Activated CD8-positive, alpha-beta memory T cell treated with anti-CD3 and anti-CD28 coated beads, Interleukin-2, amount 10 ng/mL, durations not matched to agents 7 days and 5 days (primary cell): ENCODE measurements at places on chromosomes 6 and 20. TPM values are rescaled to one million over a fixed set of nuclear protein-coding genes. Genes with fewer than 3 reads are reported as not detected.
A peak's percentile ranks its signal among the peaks of the same experiment; 100 is the strongest.

DNA sequence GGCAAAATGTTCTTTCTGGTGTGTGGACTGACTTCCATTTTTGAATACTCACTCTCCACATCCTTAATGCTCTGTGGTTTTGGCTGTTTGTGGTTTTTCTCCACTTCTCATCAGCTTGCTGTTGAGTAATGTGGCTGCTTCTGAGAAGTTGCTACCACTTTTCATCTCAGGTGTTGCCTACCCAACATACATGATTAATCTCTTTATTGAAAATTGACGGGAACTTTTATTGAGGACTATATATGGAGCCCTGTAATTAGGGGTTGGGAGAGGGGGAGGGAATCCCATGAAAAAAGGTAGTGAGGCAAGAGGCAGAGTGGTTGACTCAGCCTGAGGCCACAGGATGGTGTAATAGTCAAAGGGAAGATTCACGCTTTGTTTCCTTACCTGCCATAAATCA lies 17.6 kb downstream of the IL22RA2 start:
- peak overlapping the region; percentile 80 for H3K27ac ChIP-seq
- peak; percentile 76 for DNase-seq
- peaks cover 47% of the 10 kb centered on the region for H3K36me3 ChIP-seq
- peak overlapping the region; percentile 40 for H3K4me3 ChIP-seq
- peaks cover 24% of the 10 kb centered on the region for H3K27me3 ChIP-seq
- H3K4me1 ChIP-seq = peaks cover 17% of the 10 kb centered on the region

GRCh38 chr6:131023834-131024504 lies 39.1 kb downstream of the EPB41L2 start:
- H3K36me3 ChIP-seq = no peaks in the 10 kb centered on the region
- H3K27ac ChIP-seq = no peak overlapping the region
- peaks cover 5% of the 10 kb centered on the region for H3K4me1 ChIP-seq
- DNase-seq = no peak

The PSORS1C2 gene
- not detected for total RNA-seq

The TREM2 gene
- total RNA-seq = not detected

- no peaks in the 10 kb centered on the region for H3K27me3 ChIP-seq
- no peak overlapping the region for H3K27ac ChIP-seq
- H3K4me1 ChIP-seq = peaks cover 8% of the 10 kb centered on the region
Measured at GRCh38 chr20:38021087-38021772, 12.0 kb downstream of the TTI1 start.

DNA sequence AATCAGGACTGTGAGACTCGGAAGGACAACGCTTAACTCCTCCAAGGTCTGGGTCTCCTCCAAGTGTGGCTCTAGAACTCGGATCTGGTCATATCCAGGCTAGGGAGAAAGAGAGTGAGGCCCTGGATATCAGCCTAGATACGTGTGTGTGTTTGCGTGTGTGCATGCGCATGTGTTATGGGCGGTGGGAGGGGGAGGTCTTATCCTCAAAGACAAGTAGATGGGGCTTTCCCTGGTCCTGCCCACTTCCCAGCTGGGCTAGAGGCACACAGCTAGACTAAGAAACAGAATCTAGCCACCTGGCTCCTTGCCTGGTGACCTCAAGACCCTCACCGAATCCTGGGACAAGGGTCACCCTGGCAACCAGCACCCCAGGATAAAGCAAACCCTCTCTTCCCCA lies 13.2 kb downstream of the CPNE5 start:
- no peak overlapping the region for H3K27ac ChIP-seq
- peaks cover 12% of the 10 kb centered on the region for H3K27me3 ChIP-seq
- no peak overlapping the region for H3K4me3 ChIP-seq
- H3K4me1 ChIP-seq = peaks cover 23% of the 10 kb centered on the region

- no peak for DNase-seq
- no peak overlapping the region for H3K27ac ChIP-seq
- peaks cover 6% of the 10 kb centered on the region for H3K27me3 ChIP-seq
- H3K4me1 ChIP-seq = no peaks in the 10 kb centered on the region
- H3K36me3 ChIP-seq = no peaks in the 10 kb centered on the region
Measured at GRCh38 chr6:46993846-46994245, 48.3 kb downstream of the ADGRF1 start.

The ADAM33 gene
- not detected for total RNA-seq

DNA sequence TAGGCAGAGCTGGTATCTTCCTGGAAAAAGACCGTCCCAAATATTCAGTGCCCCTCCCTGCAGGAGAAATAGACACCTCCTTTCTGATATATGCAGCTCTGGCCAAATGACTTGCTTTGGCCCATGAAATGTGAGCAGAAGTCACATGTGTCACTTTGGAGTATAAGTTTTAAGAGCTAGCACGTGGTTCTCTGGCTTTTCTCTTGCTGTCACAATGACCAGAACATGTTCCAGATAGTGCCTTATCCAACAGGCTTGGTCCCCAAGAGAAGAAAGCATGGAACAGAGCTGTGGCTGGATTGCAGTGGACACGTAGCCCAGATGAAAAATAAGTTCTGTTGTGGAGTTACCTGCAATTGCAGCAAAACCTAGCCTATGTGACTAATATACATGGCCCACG lies 40.4 kb downstream of the UNC5CL start:
- H3K27ac ChIP-seq = no peak overlapping the region
- no peaks in the 10 kb centered on the region for H3K4me1 ChIP-seq
- DNase-seq = no peak
- H3K27me3 ChIP-seq = peaks cover 59% of the 10 kb centered on the region
- no peaks in the 10 kb centered on the region for H3K36me3 ChIP-seq
- H3K4me3 ChIP-seq = no peak overlapping the region

DNA sequence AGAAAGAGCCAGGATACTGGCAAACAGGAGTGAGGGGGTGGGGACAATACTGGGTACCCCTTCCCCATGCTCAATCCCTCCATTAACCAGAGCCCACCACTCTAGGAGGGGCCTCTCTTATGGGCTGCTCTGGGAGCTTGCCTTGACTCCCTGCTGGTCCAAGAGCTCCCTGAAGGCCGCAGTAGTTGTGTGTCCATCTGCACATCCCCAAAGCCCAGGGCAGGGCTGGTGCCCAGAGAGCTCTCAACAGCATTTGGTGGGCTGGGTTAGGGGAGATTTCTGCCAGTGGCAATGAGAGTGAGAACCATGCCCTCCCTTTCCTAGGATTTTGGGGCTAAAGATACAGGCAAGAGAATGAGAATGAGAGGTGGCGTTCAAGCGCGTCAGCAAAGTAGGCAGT lies 230.6 kb upstream of the PMEPA1 start:
- H3K4me3 ChIP-seq = no peak overlapping the region
- no peaks in the 10 kb centered on the region for H3K27me3 ChIP-seq
- no peak for DNase-seq
- no peaks in the 10 kb centered on the region for H3K36me3 ChIP-seq
- H3K4me1 ChIP-seq = no peaks in the 10 kb centered on the region

- no peak overlapping the region for H3K4me3 ChIP-seq
- H3K36me3 ChIP-seq = peaks cover 40% of the 10 kb centered on the region
- peaks cover 8% of the 10 kb centered on the region for H3K4me1 ChIP-seq
- no peaks in the 10 kb centered on the region for H3K27me3 ChIP-seq
- H3K27ac ChIP-seq = no peak overlapping the region
Measured at GRCh38 chr20:3193806-3194616, 10.5 kb downstream of the DDRGK1 start.

The HFE gene
- total RNA-seq = 1.6 TPM

The TMC2 gene
- not detected for total RNA-seq

GRCh38 chr6:16651871-16652270 lies 109.4 kb downstream of the ATXN1 start:
- DNase-seq = no peak

DNA sequence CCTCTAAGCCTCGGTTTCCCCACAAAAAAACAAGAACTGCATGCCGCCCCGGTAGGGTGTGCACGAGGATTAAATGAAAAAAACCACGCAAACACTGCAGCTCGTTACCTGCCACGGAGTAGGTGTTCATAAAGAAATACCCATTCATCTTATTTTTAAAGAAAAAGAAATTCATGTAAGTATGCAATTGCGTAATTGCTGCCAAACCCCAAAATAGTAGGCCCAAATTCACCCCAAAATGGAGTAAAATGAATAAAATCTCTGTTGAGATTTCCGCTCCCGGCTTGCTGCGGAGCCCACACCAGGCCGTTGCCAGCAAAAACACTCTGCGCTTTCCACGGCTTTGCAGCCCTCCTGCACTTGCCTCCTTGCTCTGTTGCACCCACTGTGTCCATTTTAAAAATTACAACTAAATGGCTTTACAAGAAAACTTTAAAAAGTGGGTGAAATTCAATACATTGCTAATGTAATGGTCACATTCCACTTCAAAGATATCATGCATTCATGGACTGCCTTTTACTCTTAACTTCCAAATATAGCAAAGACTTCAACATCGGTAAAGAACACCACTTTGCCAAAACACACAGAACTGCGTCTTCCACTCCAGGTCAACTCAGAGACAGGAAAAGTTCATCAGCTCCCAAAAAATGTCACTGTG lies 125.0 kb downstream of the ZMYND8 start:
- DNase-seq = no peak
- peaks cover 34% of the 10 kb centered on the region for H3K36me3 ChIP-seq

GRCh38 chr6:148173548-148173947 lies 169.1 kb upstream of the SASH1 start:
- H3K4me1 ChIP-seq = no peaks in the 10 kb centered on the region
- DNase-seq = no peak
- H3K27ac ChIP-seq = no peak overlapping the region
- H3K27me3 ChIP-seq = peaks cover 6% of the 10 kb centered on the region

The RPS6KA2 gene
- total RNA-seq = 4.5 TPM

GRCh38 chr6:111615916-111616612 lies 10.4 kb upstream of the TRAF3IP2 start:
- no peak overlapping the region for H3K4me3 ChIP-seq
- peaks cover 8% of the 10 kb centered on the region for H3K4me1 ChIP-seq

The IL17F gene
- total RNA-seq = not detected

DNA sequence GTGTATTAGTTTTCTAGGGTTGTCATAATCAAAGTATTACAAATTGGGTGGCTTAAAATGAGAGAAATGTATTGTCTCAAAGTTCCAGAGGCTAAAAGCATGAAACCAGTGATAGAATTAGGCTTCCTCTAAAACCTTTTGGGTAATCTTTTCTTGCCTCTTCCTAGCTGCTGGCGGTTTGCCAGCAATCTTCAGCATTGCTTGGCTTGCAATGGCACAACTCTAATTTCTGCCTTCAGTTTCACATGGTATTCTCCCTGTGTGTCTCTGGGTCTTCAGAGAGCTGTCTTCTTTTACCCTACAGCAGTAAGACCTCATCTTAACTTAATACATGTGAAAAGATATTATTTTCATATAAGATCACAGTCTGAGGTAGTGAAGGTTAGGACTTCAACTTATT lies 479.1 kb upstream of the GJE1 start:
- no peaks in the 10 kb centered on the region for H3K27me3 ChIP-seq
- no peak overlapping the region for H3K4me3 ChIP-seq
- no peak for DNase-seq
- no peaks in the 10 kb centered on the region for H3K36me3 ChIP-seq
- H3K27ac ChIP-seq = no peak overlapping the region
- H3K4me1 ChIP-seq = no peaks in the 10 kb centered on the region

DNA sequence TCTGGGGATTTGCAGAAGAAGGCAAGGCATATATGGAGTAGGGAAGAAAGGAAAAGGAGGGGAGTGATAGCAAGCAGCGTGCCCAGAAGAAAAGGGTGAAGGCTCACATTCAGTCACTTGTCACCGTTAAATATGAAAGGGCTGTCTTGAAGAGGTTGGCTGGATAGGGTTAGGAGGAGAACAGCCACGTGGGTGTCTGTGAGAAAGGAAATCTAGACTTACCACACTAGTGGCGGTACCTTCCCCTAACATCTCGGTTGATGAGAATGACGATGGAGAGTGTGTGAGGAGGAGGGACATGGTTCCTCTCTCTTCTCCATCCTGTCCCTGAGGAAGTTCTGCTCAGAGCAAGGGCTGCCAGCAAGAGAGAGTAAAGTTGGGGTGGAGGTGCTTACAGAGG lies 74.3 kb upstream of the CCN6 start:
- no peak for DNase-seq
- H3K36me3 ChIP-seq = no peaks in the 10 kb centered on the region
- no peak overlapping the region for H3K27ac ChIP-seq
- no peak overlapping the region for H3K4me3 ChIP-seq
- H3K27me3 ChIP-seq = peaks cover 3% of the 10 kb centered on the region
- peaks cover 19% of the 10 kb centered on the region for H3K4me1 ChIP-seq

The RAD21L1 gene
- total RNA-seq = not detected

The OXT gene
- total RNA-seq = not detected

- no peak overlapping the region for H3K4me3 ChIP-seq
- DNase-seq = no peak
- peaks cover 9% of the 10 kb centered on the region for H3K4me1 ChIP-seq
- H3K27ac ChIP-seq = no peak overlapping the region
- peaks cover 58% of the 10 kb centered on the region for H3K27me3 ChIP-seq
Measured at GRCh38 chr20:23046431-23046830, 3.0 kb downstream of the THBD start.

DNA sequence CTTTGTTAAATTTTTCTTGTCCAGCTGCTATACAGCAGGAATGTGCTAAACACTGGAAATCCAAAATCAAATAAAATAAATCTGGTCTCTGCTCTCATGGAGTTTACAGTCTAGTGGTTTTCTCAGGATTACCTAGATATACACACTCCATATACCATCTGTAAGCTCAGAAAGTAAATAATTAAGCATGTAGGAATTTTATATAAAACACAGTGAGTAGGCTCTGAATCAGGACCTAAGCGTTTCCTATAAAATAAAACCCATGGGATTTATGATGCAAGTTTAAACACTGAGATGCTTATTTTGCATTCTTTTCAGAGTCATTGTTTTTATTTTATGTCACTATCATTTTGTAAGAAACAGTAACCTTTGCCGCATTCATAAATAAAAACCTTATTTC lies 29.7 kb upstream of the UFL1 start:
- H3K36me3 ChIP-seq = peaks cover 10% of the 10 kb centered on the region
- H3K27ac ChIP-seq = no peak overlapping the region
- peaks cover 6% of the 10 kb centered on the region for H3K4me1 ChIP-seq
- no peak overlapping the region for H3K4me3 ChIP-seq

- H3K4me3 ChIP-seq = no peak overlapping the region
- DNase-seq = no peak
- peaks cover 15% of the 10 kb centered on the region for H3K4me1 ChIP-seq
- H3K36me3 ChIP-seq = peaks cover 17% of the 10 kb centered on the region
Measured at GRCh38 chr6:105606831-105607463, 204.1 kb upstream of the PREP start.

DNA sequence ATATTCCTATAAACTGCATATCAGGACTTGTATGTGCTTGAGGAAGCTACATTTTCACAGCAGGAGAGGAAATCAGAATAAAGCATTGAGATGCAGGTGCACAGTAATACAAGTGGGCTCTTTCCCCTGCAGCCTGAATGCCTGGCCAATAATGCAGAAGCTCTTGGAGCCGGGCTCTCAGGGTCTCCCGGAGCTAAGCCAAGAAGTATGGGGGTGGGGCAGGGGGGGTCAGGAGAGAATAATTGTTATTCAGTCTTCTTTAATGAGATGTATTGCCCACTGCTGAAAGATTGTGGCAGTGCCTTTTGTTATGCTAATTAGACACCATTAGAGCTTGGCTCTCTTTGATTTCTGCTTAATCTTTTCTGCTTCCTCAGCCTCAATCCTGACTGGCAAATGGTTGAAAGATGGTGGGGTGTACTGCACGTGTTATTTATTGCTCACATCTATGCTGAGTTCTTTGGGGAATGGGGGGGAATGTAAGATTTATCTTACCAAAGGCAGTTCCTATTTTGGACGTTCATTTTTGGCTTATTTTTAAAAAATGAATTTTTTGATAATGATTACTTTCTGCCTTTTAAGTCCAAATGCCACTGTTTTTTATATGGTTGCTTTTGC lies 407.6 kb upstream of the SOX4 start:
- H3K4me3 ChIP-seq = no peak overlapping the region
- H3K27ac ChIP-seq = no peak overlapping the region
- no peak for DNase-seq
- peaks cover 6% of the 10 kb centered on the region for H3K36me3 ChIP-seq

GRCh38 chr6:42336431-42336830 lies 115.3 kb downstream of the TRERF1 start:
- peaks cover 66% of the 10 kb centered on the region for H3K4me1 ChIP-seq
- H3K27ac ChIP-seq = peak overlapping the region; percentile 12
- DNase-seq = no peak
- H3K36me3 ChIP-seq = peaks cover 32% of the 10 kb centered on the region
- H3K27me3 ChIP-seq = no peaks in the 10 kb centered on the region
